MCF 10A (cell line): ENCODE measurements at places on chromosomes 4 and X. TPM values are rescaled to one million over a fixed set of nuclear protein-coding genes. Genes with fewer than 3 reads are reported as not detected.

Gene TEX13D
- total RNA-seq = not detected in 2 replicates

Gene GPM6B
- 6.9 and 16.3 TPM in 2 replicates for total RNA-seq

Gene GUCY1A1
- 0.34 TPM in 1 of 2 replicates, not detected in the other for total RNA-seq

Gene SLC6A14
- 0.44 TPM in 1 of 2 replicates, not detected in the other for total RNA-seq

Gene HEPH
- 0.27 and 0.40 TPM in 2 replicates for total RNA-seq

Gene GAGE13
- total RNA-seq = not detected in 2 replicates

Gene FGF2
- total RNA-seq = 132 and 134 TPM in 2 replicates

Gene C4orf51
- total RNA-seq = not detected in 2 replicates

Gene CENPVL2
- total RNA-seq = not detected in 2 replicates

Gene TECRL
- not detected in 2 replicates for total RNA-seq

Gene RTL5
- total RNA-seq = not detected in 2 replicates

Gene PLP1
- not detected in 2 replicates for total RNA-seq

Gene KLHL13
- 0.59 and 1.6 TPM in 2 replicates for total RNA-seq

Gene TLR3
- 6.5 and 8.2 TPM in 2 replicates for total RNA-seq

GRCh38 chr4:41132055-41132683 lies 82.2 kb downstream of the APBB2 start:
- DNase-seq = no peak

- no peak for DNase-seq
These were observed 34.6 kb downstream of the BCLAF3 start for GRCh38 chrX:19956306-19956705.

DNA sequence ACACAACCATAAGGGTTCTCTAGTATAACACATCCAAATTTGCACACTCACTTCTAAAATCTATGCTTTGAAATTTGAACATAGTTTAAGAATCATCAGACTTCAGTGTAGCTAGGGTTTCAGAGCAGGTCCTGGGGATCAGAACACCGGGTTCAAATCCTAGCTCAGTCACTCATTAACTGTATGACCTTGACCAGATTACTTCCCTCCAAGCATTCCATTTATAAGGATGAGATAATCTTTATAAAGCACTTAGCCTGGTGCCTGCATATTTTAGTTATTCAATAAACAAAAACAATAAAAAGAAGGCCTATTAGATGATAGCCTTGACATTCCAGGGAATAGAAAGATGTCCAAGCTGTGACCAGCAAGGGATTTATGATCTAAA lies 4.8 kb upstream of the STBD1 start:
- no peak for DNase-seq

GRCh38 chrX:97294041-97294440 lies 410.3 kb downstream of the RPA4 start:
- DNase-seq = no peak

DNA sequence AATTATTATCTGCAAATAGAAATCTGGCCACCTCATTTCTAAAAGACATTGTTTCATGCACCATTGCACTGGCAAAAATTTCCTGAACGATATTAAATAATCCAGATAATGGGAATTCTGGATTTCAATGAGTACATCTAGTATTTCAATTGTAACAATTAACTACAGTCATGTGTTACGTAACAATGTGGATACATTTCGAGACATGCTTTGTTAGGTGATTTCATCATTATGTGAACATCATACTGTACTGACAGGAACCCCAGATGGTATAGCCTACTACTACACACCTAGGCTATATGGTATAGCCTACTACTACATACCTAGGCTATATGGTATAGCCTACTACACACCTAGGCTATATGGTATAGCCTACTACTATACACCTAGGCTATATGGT lies 14.8 kb downstream of the LAMTOR3 start:
- peak; percentile 61 for DNase-seq

DNA sequence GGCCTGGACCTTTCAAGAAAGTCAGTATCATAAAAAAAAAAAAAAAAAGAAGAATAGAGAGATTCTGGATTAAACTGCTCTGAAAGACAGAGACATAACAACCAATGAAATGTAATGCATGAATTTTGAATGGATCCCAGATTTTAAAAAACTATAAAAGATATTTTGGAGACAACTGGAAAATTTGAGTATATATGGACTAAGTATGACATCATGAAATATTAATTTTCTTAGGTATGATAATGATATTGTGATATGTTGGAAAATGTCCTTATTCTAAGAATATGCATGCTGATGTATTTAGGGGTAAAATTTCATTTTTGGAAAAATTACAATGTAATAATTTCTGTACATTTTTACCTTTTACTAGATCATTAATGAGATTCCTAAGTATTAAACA lies 52.6 kb downstream of the TBC1D19 start:
- DNase-seq = no peak

DNA sequence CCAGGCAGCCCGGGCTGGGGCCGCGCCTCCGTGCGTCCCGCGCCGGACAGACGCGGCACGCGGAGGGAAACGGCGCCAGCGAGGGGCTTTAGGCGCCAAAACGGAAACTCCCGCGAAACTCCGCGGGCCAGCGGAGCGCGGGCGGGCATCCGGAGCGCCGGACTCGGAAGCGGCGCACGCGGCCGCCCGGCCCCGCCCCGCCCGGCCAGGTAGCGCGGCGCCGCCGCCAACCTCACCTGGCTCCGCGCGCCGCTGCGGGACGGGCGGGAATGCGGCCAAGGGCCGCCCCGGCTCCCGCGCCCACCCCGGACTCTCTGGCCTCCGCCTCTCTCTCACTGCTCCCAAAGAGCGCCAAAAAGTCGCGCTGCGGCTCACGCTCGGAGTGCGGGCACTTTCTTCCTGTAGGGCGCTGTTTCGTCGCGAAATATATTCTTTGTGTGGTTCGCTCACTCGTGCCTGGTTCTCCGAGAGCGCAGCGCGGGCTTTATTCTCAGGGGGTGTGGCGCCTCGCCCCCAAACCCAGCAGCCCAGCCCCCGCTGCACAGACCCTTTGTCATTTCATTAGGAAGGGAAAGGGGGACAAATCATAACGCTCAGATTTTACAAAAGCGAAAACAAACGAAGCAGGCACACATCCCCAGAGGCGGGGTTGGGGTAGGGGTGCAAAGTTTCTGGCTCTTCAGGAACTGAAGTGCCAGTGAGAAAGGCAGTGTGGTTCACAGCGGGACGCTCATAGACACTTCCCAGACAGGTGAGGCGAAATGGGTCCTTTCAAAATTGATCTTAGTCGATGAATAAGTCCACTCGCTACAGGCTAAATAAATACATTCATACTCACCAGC lies 961 bp upstream of the MBNL3 start:
- DNase-seq = peak; percentile 35

GRCh38 chr4:99921174-99921573 lies 25.2 kb downstream of the DNAJB14 start:
- no peak for DNase-seq

DNA sequence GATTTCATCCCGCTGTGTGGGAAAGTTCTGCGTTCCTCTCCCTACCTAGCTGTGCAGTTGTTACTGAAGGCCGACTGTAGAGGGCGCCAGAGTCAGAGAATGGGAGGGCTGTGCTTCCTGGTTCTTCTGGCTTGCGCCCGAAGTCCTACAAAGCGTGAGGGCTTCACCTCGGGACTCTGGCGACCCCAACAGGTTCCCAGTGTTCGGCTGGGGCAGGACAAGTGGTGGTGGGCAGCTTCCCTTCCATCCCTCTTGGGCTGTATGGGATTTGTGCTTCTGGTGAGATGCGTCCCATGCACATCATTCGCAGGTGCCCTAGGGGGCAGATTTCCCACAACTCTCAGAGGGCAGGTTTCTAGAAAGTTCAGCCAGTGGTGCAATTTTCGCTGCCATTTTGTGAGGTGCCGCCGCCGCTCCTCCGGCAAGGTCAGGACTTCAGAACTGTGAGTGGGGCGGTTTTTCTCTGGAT lies 27.3 kb downstream of the CT45A1 start:
- peak; percentile 64 for DNase-seq

GRCh38 chrX:40174001-40174853 lies 76.5 kb upstream of the BCOR start:
- peak; percentile 65 for DNase-seq

GRCh38 chr4:26076000-26076587 lies 162.1 kb downstream of the SMIM20 start:
- peak; percentile 25 for DNase-seq

- peak; percentile 12 for DNase-seq
These were observed 1.1 kb downstream of the MECP2 start for GRCh38 chrX:154096140-154097002.

GRCh38 chr4:111542056-111542455 lies 603.2 kb upstream of the FAM241A start:
- DNase-seq = no peak

- DNase-seq = no peak
These were observed 466.2 kb downstream of the BCOR start for GRCh38 chrX:39631276-39632229.

DNA sequence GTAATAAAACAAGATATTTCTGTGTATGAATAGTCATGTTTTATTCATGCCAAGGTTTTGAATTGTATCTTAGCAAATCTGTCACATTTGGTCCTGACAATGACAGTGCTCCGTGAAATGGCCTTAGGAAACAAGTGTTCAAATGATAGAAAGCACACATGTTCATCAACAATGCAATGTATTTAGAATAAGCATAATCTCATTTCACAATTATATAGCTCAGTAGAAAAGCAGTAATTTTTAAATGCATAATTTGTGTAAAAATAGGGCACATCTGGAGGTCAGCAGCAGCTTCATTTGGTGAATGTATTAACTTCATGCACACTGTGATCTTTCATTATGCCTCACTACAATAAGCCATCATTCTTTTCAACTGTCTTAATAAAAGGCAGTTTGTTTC lies 380.4 kb downstream of the GPM6A start:
- no peak for DNase-seq

DNA sequence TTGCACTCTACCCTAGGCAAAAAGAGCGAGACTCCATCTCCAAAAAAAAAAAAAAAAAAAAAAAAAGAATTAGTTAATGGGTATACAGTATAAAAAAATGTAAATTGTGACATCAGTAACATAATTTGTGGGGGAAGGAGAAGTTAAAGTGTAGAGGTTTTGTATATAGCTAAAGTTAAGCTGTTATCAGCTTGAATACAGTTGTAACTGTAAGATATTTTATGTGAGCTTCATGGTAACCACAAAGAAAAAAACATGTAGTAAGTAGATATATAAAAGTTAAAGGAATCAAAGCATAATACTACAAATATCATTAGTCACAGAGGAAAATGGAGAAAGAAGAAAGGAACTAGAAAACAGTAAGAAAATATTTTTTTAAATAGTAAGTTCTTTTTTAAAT lies 53.2 kb upstream of the EPGN start:
- DNase-seq = no peak

- DNase-seq = peak; percentile 92
These were observed 2.4 kb downstream of the FRAS1 start for GRCh38 chr4:78059524-78059889.

GRCh38 chr4:180650273-180650672 lies 1592.9 kb upstream of the TENM3 start:
- DNase-seq = no peak

DNA sequence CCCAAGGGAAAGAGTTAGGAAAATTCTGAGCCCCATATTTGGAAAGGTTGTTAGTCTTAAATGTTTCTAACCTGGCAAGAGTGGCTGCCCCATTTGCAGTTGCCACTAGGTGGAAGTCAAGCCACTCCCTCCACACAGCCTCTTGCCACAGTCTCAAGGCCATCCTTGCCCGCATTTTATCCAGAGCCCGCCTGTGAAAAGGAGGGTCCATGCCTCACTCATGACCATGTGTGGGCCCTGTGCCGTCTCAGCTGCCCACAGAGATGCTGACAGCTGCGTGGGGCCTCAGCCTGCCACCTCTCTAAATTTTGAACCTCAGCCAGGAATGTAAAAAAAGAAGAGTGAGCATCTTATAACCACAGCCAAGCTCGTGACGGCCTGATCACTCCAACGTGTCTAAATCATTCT lies 201.5 kb upstream of the FAM241A start:
- DNase-seq = peak; percentile 68

DNA sequence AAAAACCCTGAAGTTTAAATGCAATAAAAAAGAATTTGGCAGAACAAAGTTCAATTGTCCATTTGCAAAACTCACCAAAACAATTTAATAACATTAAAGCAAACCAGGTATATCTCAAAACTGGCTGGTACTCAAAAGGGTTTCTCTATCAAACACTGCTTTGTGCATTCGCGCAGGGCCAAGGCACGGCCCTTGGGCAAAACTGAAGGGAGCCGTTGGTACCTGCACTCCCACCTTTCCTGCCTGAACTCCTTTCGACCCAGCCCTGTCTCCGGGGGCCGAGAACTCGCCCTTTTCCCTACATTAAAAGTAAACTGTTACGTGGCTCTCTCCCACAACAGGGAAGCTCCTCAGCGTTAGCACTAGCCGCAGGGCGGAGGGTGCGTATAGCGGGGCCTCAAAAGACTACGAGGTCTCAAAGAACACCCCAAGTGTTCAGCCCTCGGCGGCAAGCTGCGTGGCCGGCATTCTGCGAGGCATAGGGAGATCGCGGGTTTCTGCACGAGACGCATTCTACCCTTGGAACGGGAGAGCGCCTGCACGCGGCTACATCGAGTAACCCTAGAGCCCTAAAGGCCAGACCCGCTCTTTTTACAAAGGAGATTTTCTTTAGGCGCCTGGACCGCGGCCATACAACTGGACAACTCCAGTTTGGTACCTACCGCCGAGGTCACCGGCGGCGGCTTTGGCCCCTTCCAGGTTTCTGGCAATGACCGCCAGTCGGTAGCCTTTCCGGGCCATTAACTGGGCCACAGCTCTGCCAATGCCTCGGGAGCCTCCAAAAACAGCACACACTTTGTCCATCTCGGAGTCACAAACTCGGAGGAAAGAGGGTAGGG lies 550 bp downstream of the CBR4 start:
- DNase-seq = peak; percentile 69

DNA sequence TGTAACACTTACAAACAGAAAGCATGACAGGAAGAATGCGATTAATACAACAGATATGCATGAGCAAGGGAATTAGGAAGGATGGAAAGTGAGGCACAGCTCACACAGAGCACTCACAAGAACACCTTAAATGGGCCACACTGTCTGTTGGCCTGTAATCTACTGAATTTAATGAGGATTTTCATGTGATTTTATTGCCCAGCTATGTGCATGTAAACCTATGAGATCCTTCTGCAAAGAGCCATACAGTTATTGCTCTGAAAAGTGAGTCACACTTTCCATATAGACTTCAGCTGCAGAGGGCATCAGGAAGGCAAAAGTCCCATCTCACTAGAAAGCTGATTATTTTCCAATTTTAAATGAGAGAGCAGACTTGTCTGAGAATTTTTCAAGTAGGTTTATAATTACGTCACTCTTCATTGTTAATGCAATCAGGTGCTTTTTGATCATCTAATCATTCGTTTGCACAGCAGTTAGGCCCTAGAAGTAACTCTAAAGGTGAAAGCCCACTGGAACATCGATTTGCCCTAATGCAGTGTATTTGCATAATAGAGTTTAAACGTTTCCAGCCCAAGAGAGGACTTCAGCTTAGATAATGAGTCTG lies 832.7 kb upstream of the INTU start:
- DNase-seq = no peak

GRCh38 chr4:25031077-25031621 lies 403 bp upstream of the LGI2 start:
- DNase-seq = no peak

GRCh38 chr4:131054489-131055019 lies 1958.6 kb downstream of the C4orf33 start:
- peak; percentile 50 for DNase-seq
